ENCODE measurements at places on chromosomes 7 and 10.

DNA sequence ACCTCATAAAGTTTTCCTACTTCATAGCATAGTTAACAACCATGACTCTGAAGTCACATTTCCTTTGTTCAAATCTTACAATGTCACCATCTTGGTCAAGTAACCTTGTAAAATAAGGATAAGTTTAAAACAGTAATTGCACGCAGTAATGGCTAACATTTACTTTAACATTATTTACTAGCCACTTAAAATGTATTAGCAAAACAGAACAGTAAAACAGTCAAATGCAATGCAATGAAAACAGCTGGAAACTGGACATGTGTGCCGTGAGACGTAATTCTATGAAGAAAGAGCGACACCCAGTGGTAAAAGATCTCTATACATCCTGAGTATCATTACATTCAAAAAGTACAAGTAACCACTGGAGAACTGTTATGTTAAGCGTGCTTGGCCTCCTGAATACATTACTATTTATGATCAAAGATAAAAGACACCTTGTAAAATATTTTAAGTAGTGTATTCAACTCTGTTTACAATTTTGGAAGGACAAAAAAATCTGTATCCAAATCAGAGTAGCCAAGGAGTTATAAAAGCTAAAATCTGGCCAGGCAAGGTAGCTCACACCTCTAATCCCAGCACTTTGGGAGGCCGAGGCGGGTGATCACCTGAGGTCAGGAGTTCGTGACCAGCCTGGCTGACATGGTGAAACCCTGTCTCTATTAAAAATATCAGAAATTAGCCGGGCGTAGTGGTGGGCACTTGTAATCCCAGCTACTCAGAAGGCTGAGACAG lies 27.2 kb downstream of the ATE1 start:
- DNase-seq: no peak

GRCh38 chr7:156540619-156541165 lies 99.9 kb upstream of the RNF32 start:
- no peak for DNase-seq

GRCh38 chr7:2350055-2350454 lies 4.6 kb upstream of the EIF3B start:
- DNase-seq: no peak

DNA sequence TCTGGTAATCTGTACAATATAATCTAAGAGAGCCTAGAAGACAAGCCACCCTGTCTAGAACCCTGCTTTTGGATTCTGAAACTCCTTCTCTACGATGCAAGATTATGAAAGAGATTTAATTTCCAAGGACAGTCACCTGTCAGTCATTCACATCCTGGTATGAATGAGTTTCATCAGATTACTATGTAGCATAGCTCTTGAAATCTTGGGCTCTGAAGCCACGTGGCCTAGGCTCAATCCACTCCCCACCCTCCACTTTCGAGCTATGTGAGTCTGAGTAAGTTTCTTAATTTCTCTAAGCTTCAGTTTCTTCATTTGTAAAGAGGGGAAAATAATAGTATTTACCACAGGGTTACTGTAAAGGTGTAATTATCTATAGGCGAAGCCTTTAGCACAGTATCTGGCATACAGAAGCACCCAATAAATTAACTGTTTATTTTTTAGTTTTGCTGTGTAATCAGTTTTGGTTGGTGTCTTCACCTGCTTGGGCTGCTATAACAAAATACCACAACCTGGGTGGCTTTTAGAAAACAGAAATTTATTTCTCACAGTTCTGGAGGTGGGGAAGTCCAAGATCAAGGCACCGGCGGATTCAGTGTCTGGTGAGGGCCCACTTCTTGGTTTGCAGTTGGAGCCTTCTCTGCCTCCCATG lies 71.3 kb downstream of the MYOF start:
- no peak for DNase-seq

DNA sequence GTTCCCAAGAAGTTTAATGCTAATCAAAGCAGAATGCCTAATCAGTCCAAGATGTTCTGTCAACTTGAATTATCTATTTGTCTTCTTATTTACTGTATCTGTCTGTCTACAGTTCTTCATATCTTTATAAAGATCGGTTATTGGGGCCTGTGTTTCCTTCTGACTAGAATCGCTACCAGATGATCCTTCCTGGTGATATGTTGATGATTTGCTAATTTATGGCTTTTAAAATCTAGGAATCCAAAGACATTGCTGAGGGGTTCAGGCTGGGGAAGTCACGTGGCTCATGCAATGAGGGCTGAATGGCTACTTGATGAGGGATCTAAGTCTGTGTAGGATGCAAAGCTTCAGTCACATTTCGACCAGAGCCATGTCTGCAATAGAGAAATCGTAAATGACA lies 536.3 kb downstream of the KCNMA1 start:
- no peak for DNase-seq

DNA sequence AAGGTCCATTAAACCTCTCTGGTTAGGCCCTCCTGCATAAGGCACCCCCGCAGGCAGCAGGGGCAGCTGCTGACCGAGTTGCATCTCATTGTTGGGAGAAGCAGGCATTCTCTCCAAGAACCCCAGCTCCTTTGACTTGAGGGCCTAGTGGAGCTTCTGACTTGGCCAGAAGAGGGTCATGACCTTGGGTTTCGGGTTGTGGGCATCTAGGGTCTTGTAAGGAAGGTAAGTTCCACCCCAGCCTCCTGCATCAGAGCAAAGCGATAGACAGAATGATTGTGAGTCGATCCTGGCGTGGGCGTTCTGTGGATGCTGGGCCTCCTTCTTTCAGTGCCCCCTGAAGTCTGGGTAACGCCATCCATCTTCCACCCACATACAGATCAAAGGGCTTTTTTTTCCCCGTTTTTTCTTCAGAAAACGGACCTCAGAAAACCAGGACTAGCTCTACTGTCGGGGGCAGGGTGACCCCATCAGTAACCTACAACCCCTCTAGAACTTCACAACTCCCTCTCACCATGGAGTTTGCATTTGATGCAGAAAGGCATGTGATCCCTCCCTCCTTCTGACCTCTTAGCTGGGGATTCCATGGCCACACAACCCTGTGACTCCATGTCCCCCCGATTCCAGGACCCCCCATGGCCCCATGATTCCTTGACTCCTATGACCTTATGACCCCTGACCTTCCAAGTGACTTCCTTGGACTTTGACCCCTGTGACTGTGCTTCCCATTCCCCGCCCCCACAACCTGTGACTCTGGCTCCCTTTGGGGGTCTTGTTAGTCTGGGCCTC lies 3.0 kb downstream of the SEMA4G start:
- DNase-seq: no peak

GRCh38 chr7:156220701-156221100 lies 408.4 kb upstream of the SHH start:
- no peak for DNase-seq

DNA sequence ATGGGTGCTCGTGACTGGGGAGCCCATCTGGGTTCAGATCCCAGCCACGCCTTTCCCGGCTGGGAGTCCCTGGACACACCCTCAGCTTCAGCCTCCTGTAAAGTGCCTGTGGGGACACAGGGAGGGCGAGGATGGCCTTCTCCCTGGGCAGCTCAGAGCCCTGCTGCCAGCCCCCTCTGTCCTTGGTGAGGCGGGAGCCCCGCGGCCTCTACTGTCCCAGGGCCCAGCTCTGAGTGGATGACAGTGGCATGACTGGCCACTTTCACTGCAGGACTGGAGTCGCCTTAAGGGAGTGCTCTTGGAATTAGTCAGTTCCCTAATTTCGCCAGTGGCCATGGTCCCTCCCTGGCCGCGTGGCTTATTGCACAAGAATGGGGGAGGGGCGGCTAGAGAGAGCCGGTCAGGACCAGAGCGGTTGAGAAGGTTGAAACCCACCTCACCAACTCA lies 4.6 kb downstream of the BRI3 start:
- no peak for DNase-seq

DNA sequence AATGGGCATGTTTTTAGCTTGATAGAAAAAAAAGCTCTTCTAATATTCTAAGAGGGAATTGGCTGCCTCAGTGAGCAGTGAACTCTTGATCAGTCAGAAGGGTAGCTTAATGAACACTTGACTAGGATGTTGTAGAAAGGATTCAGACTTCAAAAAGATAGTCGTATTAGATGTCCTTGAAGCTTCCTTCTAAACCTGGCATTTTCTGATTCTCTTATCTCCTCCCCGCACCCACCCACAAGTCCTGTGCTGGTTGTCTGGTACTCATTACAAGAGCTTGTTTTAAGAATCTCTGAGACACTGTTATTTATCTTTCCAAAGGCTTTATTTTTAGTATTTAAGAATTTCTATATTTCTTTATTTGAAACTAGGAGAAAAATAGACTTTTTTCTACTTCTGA lies 7.4 kb upstream of the SMIM30 start:
- no peak for DNase-seq

DNA sequence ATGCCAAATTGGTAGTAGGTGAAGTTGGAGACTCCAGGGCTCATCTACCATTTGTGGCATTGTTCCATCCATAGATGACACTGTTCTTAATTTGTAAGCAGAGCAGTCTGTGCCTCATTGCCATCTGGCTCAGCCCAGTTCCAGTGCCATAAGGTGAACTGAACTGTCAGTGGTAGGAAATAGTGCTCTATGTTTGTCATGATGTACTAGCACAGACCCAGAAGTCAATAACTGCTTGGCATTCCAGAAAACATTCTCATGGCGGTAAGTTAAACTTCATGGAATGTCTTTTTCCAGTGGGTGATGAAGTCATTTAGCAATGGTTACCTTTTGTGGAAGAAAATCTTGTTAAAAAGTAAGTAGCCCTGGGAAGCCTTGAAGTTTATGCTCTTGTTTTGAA lies 302.7 kb downstream of the SUGCT start:
- no peak for DNase-seq

DNA sequence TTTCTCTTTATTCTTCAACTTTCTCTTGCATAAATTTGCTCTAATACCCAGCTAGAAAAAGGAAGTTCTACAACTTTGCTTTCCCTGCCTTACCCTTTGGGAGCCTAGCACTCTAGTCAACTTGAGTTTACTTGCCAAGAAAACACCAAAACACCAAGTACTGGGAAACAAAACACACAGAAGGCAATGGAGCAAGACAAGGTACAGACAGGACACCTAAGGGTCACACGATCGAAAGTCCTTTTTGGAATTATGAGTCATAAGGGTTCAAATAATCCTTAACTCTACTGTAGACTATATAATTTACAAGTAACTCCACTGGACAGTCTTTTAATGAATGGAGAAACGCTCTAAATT lies 42.6 kb upstream of the ANAPC16 start:
- no peak for DNase-seq

DNA sequence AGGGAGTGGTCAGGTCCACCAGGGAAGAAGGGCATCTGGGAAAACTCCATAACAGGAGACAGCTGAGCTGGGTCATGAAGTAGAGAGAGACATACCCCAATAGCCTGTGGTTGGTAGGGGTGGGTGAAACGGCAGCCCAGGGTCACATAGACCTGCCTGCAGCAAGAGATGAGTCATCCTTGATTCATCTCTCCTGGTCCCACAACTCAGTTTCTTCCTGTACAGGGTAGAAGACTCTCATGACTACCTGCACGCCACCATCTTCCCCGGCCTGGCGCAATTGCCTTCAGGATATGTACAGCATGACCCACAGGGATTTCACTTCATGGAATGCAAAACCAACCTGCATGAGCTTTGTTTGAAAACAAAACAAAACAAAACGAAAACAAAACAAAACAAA lies 45.1 kb upstream of the ADAM12 start:
- no peak for DNase-seq

- no peak for DNase-seq
Measured at GRCh38 chr10:112773783-112774182, 176.3 kb upstream of the TCF7L2 start.

DNA sequence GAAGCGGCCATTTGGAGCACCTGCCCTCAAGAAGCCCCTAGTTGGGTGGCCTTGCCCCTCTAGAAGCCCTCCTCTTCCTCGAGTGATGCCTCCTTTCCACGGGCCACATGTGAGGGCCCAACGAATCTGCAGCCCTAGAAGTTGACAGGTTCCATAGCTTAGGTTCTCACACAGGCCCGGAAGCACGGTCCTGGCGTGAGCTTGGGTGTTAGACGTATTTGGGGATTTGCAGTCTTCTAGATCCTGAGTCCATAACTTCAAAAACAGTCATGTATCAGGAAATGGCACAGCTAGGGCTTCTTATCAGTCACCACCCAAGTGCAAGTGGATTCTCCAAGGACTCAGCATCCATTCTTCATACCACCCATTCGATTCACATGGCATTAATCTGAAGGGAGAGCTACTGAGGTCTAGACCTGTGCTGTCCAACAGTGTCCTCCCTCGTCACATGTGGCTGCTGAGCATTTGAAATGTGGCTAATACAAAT lies 477 bp upstream of the FBXW4 start:
- DNase-seq: no peak

DNA sequence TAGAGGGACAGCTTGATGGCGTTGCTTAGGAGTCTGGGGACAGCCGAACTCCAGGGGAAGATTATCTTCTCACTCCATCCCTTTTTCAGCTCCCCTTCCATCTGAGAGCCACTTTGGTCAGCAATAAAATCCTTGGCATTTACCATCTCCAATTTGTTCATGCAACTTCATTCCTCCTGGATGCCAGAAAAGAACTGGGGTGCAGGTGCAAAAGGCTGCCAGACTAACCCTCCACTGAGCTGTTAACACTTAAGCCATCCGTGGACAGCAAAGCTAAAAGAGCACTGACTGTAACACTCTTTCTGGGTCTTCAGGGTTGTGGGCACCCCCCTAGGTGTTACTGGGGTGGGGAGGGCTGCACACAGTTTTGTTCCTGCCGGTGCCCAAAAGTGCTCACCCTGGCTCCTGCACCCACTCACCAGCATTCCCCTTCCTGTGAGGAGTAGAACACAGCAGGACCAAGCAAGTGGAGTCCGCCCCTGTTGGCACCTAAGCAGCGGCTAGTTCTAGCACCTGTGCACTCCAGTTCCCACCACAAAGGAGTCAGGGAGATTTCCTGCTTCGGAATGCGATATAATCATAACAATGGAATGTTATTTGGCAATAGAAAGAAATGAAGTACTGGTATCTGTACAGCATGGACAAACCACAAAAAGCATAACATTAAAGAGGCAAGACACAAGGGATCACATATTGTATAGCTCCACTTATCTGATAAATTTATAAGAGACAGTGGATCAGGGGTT lies 95.1 kb downstream of the NPY start:
- DNase-seq: no peak

DNA sequence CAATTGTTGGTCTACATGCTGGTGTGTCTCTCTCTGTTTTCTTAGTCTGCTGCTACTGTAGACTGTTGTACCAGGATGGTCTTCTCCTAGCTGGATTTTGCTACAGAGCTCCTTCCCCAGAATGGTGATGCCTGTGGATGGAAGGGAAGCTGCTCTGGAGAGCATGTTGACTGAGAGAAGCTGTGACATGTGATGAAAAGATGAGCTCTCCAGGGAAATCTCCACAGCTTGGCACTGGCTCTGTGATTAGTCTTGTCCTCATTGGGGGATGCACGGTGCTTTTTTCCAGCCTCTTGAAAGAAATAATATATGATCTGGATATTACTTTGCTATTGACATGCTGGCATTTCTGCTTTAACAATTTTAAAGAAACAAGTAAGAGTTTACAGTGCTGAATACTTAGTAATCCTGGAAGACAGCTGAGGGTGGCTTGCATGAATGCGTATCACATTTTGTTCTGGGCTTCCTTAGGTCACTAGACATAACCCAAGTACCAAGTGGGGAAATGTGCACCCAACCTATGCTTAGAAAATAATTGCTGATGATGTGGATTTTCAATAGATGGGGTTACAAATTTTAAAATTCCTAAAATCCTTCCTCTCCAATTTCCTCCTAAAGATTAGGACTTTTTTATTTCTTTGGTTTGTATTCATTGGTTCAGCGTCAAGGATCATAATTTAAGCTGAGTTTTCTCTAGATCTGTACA lies 849.7 kb downstream of the KCNMA1 start:
- no peak for DNase-seq

- DNase-seq: no peak
Measured at GRCh38 chr10:131183546-131184045, 127.9 kb downstream of the TCERG1L start.
